Lower lobe of right lung (tissue), 2 donors: ENCODE measurements at places on chromosomes 2 and 18.

DNA sequence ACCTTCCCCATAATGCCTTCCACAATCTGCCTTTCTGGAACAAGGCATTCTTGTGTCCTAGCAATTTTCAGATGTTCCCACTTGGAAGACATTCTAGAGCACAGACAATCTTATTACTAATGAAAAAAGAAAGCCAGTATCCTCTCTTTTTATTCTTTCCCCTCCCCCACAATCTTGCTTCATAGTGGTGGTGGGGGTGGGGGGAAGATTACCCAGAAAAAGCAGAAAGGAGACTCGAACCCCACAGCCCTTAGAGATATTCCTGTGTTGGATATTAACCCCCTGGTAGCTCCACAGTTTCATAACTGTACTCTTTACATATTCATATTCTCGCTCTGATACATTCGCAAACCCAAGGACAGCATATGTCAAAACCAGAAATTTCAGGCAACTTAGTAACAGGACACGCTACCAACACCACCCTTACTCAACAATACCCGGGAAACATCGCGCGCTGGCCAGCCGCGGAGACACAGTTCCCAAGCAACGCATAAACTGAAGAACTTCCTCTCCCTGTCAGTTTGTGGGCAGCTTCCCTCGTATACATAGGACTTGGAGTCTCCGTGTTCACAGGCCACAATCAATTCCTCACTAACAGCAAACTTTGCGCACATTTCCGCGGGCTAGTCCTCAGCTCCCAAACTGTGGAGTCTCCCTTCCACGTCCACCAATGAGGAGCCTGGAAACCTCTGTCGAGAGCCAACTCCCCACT, 793 bp downstream of the NR4A2 start:
- peak; percentile 86 for DNase-seq

DNA sequence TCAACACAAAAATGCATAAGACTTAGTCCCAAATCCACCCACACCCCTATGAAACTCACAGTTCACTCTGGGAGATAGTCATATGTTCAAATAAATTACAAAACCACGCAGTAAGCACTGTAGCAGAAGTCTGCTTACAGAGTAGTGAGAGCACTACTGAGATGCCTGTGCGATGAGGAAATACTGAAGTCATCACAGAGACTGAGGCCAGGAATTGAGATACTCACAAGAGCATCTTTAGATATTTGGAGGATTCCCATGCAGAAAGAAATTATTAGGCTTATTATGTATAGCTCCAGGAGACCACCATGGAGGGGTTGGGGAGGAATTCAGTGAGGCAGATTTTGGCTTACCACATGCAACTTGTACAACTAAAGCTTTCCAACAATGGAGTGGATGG, 82.3 kb downstream of the ANTXR1 start:
- no peak for DNase-seq

DNA sequence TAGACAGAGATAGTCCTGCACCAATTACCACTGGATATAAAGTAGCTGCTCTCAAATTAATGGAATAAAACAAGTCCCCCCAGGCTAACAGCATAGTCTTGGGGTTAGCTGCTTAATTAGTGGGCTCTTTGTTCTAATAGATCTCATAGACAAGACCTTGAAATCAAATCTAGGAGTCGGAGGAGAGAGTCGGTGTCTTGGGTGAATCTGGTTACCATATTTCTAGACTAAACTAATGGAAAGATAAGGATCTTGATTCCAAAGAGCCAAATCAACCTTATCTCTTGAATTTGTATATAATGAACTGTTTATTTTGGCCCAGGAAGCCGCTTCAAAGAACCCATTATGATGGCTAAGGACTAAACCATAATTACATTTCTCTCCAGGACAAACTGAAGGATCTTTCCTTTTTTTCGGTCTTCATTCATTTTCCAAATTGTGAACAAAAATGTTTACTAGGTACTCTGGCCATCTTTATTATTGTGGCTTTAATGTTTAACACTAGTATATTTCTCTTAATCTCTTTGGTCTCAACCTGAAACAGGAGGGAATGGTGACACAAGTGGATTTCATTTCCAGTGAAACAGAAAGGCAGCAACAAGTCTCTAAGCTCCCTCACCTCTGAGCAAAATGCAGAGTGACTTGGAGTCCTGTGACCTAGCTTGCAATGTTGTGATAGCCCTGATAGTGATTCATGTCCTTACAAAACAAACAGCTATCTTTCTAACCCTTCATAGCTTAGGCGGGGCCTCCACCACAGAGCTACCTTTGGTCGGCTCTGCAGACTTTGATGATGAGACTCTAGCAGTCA, 137.9 kb upstream of the PARD3B start:
- no peak for DNase-seq

DNA sequence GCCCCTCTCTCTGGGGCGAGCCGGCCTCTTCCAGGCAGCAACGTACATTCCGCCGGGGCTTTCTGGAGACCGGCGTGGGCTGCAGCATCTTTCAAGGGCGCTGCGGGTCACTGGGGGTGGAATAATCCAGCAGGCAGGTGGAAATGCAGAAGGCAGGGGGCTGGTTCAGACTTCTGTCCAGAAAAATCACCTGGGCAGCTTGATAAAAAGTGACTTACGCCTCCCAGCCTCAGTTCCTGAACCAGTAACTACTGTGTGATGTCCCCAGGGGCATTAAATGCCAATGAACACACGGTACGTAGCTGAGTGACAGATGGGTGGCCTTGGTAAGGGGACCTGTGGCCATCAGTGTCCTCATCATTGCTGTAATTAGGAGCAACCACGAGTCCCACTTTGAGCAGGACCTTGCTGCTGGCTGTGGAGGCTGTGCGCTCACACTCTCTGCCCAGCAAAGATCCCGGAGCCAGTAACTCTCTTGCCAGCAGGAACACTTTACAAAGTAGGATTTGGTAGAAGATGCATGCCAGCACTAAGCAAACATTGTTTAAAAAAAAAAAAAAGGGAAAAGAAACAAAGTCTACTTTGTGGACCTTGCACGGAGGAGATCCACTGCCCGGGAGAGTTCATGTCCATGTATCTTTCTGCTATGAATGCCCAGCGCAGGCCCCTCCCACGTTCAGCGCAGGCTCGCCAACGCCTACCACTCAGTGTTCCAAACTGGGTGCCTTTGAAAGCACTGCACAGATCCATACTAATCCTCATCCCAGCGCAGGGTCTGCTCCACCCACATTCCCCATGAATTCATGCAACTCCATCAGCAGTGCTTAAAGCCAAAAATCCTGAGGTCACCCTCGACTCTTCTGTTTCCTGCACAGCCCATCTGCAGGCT, 177.3 kb downstream of the HDAC4 start:
- DNase-seq = no peak

- DNase-seq = no peak
Measured at GRCh38 chr18:24629921-24630320, 169.5 kb downstream of the HRH4 start.

DNA sequence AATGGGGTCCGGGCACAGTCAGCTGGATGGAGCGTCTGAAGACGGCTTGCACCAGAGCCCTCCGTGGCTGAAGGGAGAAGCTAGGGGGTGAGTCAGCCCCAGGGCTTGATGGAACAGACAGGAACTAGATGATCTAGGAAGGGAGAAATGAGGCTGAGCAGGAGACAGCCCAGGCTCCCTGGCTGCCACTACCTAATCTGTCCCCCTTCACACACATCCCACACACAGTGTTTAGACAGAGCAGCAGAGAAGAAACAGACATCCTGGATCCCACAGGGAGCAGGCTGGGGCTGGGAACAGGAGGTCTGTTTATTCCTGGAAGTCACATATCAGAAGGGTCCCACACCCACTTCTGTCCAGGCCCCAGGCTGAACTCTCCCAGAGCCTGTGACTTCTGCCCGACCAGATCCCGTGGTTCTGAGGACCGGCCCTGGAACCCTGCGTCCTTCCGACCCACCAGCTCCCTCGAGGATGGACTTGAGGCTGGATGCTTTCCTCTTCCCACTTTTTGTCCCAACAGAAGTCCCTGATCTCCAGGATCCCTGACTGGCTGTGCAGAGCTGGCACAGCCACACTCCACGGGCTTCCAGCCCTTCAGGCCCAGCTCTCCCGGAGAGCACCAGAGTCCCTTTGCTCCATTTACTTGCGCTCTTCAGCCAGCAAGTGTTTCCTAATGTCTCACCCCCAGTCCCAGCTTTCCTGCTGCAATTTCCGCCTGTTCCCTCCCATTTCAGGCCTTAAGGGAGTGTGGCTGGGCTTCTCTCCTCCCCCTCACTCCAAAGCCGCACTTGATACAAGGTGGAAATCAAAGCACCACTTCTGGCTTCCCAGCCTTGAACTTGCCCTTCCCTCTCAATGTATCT, 1.5 kb upstream of the GPBAR1 start:
- peak; percentile 60 for DNase-seq

DNA sequence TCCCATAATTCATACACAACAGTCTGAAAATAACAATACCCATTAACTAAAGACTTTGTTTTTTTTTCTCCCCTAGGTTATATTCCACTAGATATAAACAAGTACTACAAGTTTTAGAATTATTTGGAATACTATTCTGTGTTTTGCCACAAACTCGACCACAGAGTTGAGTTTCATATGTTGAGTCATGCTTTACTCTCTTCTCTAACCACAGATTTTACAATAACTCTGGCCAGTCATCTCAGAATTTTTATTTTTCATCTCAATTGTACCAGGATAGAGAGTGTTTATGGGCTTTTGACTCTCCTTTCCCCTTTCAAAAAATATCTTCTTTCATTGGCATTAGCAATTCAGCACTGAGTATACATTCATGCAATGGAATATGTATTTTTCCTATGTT, 348.7 kb upstream of the GALNT5 start:
- DNase-seq = no peak
